ENCODE measurements at places on chromosomes 12 and 14.

DNA sequence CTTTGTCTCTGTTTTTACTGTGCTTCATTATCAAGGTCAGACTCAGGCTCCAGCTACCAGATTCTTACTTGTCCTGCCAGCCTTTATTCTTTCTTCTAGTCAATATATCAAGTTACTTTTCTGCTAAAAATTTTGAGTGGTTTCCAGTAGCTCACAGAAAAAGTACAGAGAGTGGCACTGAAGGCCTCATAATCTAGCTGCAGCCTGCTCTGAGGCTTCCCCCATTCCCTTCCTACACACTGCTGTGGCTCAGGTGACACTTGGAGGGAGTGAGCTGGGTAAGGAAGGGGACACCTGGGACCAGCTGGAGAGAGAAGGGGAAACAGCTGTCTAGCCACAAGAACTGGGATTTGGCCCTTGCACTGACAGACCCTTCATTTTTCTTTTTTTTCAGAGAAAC is 25.4 kb downstream of the TTC6 start:
- no peak for DNase-seq

DNA sequence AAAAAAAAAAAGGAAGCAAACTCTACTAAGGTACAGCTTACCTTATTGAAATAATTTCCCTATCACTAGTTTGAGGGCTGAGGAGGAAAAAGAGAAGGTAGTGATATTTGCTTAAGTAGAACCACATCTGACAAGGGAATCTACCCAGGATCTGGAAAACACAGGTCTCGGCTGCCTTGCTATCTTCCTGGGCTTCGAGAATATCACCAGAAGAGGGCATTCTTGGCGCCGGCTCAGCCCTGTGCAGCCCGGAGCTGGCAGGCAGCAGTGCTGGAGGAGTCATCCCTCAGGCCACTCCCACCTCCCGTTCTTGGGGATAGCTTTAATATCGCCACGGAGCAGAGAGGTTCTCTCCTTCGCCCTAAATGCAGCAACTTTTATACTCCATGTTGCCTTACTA is 1181.2 kb downstream of the VRK1 start:
- DNase-seq: peak; percentile 64

- DNase-seq: no peak
Observed at GRCh38 chr14:35844494-35844893, 18.4 kb downstream of the BRMS1L start.

DNA sequence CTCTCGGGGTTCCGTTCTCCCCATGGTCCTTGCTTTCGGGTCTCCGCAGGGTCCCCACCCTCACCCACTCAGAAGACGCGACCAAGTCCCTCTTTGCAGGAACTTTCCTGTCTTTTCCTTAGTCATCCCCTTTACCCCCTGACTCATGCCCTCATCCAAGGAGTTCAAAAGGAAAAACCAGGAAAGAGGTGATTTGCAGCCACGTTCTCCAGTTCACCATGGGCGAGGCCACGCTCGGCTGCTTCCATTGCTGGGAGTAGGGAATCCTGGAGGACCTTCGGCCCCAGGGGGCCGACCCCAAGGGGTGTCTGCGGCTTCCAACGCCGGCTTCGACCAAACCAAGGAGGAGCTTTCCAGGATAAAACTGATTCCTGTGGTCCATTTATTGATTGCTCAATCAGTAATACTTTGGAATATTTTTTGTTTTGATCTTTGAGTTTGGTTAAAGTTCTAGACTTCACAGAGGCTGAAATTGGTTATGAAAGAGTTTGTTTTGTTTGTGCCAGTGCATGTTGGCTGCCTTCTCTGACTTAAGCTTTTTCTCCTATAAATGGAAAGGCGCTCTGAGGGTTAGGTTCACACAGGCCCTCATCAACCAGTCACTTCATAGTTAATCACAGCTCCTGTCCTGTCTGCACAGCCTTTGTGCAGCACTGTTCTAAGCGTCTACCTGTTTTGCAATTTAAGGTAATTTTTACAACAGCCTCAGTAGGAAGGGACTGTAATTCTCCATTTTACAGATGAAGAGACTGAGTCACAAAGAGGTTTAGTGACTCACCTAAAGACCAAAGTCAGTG is 827 bp downstream of the ALDH2 start:
- no peak for DNase-seq

DNA sequence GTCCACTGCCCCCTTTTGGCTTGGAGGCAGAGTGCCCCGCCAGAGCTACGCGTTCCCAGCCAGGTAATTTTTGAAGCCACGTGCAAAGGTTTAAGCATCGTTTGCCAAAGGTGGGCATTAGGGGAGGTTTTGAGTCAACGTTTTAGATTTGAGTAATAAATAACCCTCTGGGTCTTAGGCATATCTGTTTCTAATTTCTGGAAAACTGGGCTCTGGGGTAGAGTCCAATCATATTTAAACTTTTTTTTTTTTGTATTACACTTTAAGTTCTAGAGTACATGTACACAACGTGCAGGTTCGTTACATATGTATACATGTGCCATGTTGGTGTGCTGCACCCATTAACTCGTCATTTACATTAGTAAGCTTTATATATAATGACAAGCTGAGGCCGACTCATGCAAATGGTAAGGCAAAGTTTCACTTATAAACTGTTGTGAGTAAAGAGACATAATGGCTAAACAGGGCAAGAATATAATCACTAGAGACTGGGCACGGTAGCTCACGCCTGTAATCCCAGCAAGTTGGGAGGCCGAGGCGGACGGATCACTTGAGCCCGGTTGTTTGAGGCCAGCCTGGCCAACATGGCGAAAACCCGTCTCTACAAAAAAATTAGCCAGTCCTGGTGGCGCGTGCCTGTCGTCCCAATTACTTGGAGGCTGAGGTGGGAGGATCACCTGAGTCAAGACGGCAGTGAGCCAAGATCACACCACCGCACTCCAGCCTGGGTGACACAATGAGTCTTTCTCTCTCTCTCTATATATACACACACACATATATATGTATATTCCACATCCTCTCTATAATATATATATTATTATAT is 491 bp upstream of the NR2C1 start:
- DNase-seq: no peak

GRCh38 chr14:102187044-102187443 is 47.3 kb downstream of the WDR20 start:
- no peak for DNase-seq

- DNase-seq: no peak
Observed at GRCh38 chr12:132154341-132154761, 10.1 kb downstream of the NOC4L start.

DNA sequence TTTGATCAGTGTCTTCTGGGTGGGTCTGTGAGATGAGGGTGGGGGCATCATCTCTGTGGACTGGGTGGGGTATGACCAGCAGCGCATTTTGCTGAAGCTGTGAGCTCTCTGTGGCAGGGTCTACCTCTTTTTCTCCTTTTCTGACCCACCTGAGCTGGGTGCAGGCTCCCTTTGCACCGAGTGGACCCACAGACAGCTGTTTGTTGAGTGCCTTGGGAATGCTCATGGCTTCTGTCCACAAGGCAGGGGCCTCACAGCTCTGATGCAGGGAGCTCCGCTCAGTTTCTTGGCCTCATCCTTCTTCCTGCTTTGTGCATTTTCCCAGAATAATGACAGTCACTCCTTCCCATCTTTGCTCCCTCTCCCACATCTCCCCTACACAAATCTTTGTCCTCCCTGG is 380.6 kb downstream of the DPF3 start:
- no peak for DNase-seq

DNA sequence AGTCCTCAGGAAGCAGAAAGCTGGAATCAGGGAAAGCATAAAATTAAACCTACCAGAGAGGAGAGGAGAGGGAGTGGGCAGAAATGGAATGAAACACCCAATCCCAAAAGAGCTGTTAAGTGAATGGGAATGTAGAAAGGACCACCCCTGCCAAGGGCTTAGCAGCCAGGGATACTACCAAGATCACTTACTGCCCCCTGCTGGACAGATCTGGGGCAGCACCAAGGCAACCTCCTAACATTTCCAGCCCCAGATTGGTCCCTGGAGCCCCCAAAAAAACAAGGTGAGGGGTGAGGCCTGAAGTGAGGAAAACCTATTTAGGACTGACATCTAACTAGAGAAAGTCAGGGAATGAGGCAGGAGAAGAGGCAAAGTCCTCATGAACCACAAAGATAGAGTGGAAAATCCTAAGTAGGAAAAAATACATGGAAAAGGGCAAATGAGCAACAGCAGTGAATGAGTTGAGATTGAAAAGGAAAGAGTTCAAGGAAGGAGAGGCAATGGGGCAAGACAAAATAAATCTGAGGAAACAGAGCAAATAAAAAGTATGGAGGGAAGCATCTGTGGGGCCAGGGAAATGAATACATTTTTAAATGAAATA is 11.2 kb upstream of the FKBP11 start:
- peak; percentile 89 for DNase-seq

GRCh38 chr12:88520436-88520820 is 59.8 kb downstream of the KITLG start:
- DNase-seq: no peak

GRCh38 chr12:85713373-85713772 is 122.8 kb downstream of the RASSF9 start:
- DNase-seq: no peak

GRCh38 chr12:101749657-101750056 is 10.4 kb upstream of the SYCP3 start:
- DNase-seq: no peak

All from neural crest cell (in vitro differentiated cells).